T-helper 9 cell (primary cell): ENCODE measurements at places on chromosomes 4 and X.

DNA sequence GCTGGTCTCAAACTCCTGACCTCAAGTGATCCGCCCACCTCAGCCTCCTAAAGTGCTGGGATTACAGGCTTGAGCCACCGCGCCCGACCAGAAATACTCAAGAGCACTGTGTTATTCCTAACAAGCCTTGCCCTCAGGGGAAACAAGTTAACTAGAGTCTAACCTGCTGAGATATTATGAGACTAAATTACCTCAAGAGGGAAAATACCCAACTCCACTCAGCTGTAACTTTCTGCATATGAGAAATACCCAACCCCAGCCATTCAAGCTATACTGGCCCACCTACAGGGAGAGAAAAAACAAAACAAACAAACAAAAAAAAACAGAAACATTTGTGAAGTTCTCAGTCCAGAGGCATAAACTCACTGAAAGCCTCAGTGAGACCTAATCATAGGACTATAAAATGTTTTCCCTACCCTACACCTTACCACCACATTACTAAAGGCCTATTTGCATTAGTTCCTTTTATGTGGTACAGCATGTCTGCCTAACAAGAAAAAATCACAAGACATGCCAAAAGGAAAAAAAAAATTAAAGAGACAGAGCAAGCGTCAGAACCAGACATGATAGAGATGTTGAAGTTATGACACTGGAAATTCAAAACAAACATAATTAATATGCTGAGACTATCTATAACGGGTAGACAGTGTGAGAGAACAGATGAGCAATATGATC, 876.0 kb downstream of the FSTL5 start:
- DNase-seq, result no peak

GRCh38 chr4:53161787-53162433, 204.0 kb downstream of the SCFD2 start:
- DNase-seq, result no peak

- no peak for DNase-seq
Observed at GRCh38 chr4:64883087-64883807, 474.0 kb upstream of the TECRL start.

- DNase-seq, result no peak
Observed at GRCh38 chrX:87788976-87789375, 271.4 kb downstream of the KLHL4 start.

GRCh38 chr4:105387466-105387865, 86.4 kb downstream of the PPA2 start:
- DNase-seq, result no peak
